ENCODE measurements at places on chromosomes 4 and X. TPM values are rescaled to one million over a fixed set of nuclear protein-coding genes. Genes with fewer than 3 reads are reported as not detected.

GRCh38 chr4:182193311-182193710 is 49.9 kb upstream of the TENM3 start:
- DNase-seq, result no peak

DNA sequence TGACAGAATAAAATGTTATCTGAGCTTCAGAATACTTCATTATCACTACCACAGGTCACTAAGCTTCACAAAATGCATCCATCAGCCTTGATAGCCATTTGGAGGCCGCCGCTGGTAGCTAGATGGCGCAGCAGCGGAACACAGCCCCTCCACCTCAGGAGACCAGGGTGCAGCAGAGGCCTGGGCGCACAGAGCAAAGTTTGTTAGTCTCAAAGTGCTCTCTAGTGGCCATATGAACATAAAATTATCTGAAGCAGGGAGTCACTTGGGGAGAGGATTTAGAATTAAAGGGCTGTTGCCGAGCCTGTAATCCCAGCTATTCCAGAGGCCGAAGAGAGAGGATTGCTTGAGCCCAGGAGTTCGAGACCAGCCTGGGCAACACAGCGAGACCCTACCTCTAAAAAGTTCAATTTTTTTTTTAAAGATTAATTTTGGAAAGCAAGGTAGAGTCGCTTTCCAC is 8.1 kb upstream of the DCTD start:
- peak; percentile 36 for DNase-seq

- no peak for DNase-seq
Observed at GRCh38 chrX:1484638-1485019, 31.9 kb upstream of the ASMTL start.

GRCh38 chr4:154739111-154739510 is 4.7 kb upstream of the LRAT start:
- DNase-seq, result no peak

The NIPAL1 gene
- total RNA-seq, result 1.0 TPM

DNA sequence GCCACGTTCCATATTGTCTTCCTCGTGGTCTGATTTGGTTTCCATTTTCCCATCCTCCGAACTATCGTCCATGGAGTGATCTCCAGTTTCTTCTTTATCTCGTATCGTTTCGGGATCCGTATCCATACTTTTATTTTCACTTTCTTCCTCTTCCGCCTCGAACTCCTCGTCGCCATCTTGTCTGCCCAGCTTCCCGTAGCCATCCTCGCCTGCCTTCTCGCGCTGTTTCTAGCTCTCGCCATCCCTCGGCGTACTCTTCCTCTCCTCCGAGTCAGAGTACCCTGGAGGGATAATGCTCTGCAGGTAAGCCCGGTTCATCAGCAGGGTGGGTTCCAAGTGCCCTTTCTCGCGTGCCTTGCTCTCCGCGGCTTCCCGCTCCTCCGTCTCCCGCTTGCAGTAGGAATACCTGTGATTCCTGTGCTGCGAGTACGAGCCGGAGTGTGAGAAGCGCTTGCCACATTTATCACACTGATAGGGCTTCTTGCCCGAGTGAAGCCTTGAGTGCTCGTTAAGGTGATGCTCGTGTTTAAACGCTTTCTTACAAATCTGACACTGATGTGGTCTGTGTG is 134.5 kb upstream of the TAPT1 start:
- no peak for DNase-seq

DNA sequence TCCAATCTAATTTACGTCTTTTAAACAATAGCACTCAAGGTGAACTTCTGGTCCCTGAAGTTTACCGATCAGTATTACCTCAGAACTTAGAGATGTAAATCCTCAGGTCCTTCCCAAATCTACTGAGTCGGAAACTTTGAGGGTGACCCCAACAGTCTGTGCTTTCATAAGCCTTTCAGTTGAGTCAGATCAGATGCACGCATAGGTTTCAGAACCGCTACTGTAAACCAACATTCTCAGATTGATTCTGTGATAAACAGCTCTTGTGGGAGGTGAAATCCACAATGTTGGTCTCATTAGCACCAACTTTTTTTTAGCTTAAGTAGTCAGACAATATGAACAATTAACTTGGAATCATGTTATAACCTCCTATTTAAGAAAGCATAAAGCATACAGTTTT is 86.0 kb downstream of the WWC2 start:
- DNase-seq, result no peak

- peak; percentile 67 for DNase-seq
Observed at GRCh38 chr4:118351851-118352827, 664 bp downstream of the PRSS12 start.

The DHRSX gene
- 22.6 TPM for total RNA-seq

- DNase-seq, result no peak
Observed at GRCh38 chr4:180636696-180637404, 1606.4 kb upstream of the TENM3 start.

DNA sequence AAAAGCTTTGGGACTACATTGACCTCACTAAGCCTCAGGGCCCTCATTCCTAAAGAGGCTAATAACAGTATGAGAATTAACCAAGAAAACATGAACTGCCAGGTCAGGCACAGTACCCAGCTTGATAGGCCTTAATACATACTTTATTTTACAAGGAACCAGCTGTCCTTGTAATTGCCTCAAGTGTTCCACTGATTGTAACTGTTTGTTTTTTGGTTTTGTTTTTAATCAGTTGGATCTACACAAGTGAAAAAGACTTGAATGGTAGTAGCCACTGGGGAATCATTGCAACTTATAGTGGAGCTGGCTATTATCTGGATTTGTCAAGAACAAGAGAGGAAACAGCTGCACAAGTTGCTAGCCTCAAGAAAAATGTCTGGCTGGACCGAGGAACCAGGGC is 35.6 kb downstream of the PKD2 start:
- no peak for DNase-seq

GRCh38 chr4:76752861-76753501 is 145.0 kb downstream of the SOWAHB start:
- peak; percentile 97 for DNase-seq

- no peak for DNase-seq
Observed at GRCh38 chr4:20809812-20810211, 109.6 kb downstream of the PACRGL start.

The MSN gene
- 479 TPM for total RNA-seq

DNA sequence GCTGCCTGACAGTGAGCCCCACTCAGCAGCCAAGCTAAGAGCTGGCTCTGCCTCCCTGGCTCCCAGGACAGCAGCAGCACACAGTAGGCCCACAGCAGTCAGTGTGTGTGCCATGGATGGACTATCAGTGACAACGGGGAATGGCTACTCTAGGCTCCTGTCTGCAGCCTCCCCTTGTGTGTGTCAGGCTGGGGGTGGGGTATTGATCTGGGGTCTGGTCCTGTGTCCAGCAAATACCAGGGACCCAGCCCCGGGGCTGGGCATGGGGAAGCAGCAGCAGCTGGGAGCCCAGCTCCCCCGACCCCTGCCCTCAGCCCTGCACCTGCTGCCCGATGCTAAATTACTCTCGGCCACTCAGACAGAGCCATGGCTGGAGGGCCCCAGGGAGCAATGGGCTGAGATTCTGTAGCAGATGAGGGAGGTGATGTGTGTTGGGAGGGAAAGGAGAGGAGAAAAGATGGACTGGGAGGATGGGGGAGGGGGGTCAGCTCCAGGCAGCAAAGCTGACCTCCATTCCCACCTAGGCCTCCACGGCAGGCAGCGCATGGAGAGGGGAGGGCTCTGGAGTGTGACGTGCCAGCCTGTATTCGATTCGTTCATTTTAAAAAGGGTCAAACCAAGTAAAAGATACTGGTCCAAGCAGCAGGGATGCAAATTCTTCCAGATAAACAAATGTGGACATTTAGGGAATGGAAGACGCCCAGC is 61.3 kb upstream of the CRMP1 start:
- no peak for DNase-seq

DNA sequence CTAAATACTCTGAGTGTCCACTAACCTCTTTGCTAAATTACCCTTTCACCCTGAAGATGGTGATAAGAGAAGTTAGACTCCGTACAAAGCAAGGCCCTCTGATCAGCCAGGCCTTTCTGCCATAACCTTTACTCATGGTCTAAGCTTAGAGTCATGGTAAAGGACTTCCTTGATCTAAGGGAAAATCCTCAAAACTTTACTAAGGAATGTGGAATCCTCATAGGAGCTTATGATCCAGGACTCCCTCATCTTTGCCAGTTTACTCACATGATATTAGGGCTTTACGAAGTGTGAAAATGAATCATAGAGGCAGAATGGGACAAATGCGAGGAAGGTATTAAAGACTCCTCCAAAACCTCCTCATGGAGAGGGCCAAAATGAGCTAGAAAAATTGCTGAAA is 7.9 kb upstream of the FAM13A start:
- peak; percentile 40 for DNase-seq

DNA sequence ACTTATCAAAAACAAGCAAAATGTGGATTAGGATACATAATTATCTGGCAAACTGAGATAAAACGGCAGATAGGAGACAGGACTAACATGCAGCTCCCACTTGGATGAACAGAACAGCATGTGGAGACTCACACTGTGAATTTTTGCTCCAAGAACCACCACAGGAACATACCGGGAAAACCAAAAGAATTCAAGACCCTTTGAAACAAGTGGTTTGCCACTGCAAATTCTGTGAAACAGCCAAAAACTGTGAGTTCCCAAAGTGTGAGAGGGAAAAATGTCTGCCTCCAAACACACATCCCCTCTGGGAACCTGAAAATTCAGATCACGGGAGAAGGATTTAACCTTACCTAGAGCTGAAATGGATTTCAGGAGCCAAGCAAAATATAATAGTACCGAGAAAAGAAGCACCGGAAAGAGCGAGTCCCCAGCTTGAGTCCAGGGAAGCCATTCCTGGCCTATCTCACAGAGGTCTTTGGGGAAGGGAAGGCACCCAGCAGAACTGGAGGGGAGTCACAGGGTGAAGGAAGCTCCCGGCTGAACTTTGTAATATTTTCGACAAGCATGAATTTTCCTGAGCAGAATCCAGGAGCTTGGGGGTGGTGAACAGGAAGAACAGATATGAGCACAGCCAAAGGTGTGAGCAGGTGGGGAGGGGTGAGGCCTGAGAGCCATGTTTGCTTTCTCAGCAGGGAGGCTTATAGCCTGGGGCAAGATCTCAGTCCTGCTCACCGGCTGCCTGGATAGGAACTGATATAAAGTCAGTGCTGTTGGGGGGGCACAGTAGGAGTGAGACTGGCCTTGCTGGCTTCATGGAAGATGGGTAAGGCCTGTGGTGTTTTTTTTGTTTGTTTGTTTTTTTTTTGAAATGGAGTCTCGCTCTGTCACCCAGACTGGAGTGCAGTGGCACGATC is 23.9 kb downstream of the MANBA start:
- no peak for DNase-seq

DNA sequence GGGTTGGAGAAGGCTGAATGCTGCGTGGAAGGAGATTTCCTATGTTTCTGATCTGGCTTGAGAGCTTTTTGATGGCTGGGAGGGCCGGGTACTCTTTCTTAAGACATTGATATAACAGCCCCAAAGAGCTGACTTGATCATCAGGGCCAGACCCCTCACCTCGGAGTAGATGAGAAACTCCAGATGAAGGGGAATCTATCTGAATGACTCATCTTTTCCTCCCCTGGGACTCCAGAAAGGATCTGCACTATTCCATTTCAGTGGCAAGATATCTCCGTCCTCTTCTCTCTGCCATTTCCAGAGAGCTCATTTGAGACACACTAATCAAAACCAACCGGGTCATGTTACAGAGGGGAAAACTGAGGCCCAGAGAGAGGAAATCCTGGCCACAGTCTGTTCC is 92.9 kb upstream of the MSX1 start:
- no peak for DNase-seq

The RBMX gene
- 122 TPM for total RNA-seq
